ENCODE measurements at places on chromosomes 1 and 21. TPM values are rescaled to one million over a fixed set of nuclear protein-coding genes. Genes with fewer than 3 reads are reported as not detected.

Gene OR10X1
- not detected for total RNA-seq

Gene EDARADD
- total RNA-seq = 0.89 TPM

Gene SYF2
- total RNA-seq = 44.6 TPM

Gene PTPN22
- 14.1 TPM for total RNA-seq

Gene ROR1
- 15.8 TPM for total RNA-seq

Gene LDLRAD1
- 13.7 TPM for total RNA-seq

Gene LEMD1
- not detected for total RNA-seq

Gene KHDC4
- 42.8 TPM for total RNA-seq

Gene SAMD13
- 2.2 TPM for total RNA-seq

Gene CLDN17
- not detected for total RNA-seq

Gene GPR25
- total RNA-seq = 0.62 TPM

Gene UBL4B
- not detected for total RNA-seq

Gene EDEM3
- 45.5 TPM for total RNA-seq

Gene LHX8
- not detected for total RNA-seq

Gene DDX59
- 19.6 TPM for total RNA-seq

Gene SYNC
- 14.5 TPM for total RNA-seq

Gene ESRRG
- 1.9 TPM for total RNA-seq

Gene PRRX1
- 30.1 TPM for total RNA-seq

Gene BGLAP
- 4.8 TPM for total RNA-seq

Gene MTX1
- total RNA-seq = 27.9 TPM

Gene PPFIA4
- 1.3 TPM for total RNA-seq

Gene TTC24
- total RNA-seq = not detected

Gene TEX38
- total RNA-seq = not detected

Gene LCE1C
- not detected for total RNA-seq

Gene CGN
- 52.9 TPM for total RNA-seq

Gene SLAMF7
- 7.9 TPM for total RNA-seq

Gene SPATA45
- not detected for total RNA-seq

Gene KRTAP19-1
- total RNA-seq = not detected

Gene LZIC
- total RNA-seq = 23.3 TPM

Gene PAPPA2
- 0.50 TPM for total RNA-seq

Gene EPHA8
- not detected for total RNA-seq

Gene ZSWIM5
- 3.6 TPM for total RNA-seq

Gene AUNIP
- not detected for total RNA-seq

Gene EDN2
- total RNA-seq = 2.1 TPM

Gene OR2T2
- not detected for total RNA-seq

Gene PDPN
- 33.3 TPM for total RNA-seq

Gene IFI44L
- 52.9 TPM for total RNA-seq

Gene SPATC1L
- 8.6 TPM for total RNA-seq

Gene SAMD11
- 2.2 TPM for total RNA-seq

Gene PLA2G4A
- 10.1 TPM for total RNA-seq

Gene IRF6
- 18.2 TPM for total RNA-seq

Gene PRDX6
- 187 TPM for total RNA-seq

Gene LAMB3
- total RNA-seq = 47.2 TPM

Gene TFB2M
- total RNA-seq = 10.2 TPM

Gene RGS5
- 90.0 TPM for total RNA-seq

Gene THEMIS2
- total RNA-seq = 161 TPM

Gene RNU1-4
- 6,803 TPM for total RNA-seq

Gene BRINP3
- total RNA-seq = 2.1 TPM

Gene FCGR1A
- total RNA-seq = 65.3 TPM

Gene EXO1
- 1.4 TPM for total RNA-seq

Data from lower lobe of right lung (tissue), 2 donors.